Activated naive CD8-positive, alpha-beta T cell treated with anti-CD3 and anti-CD28 coated beads, Interleukin-2, amount 10 ng/mL, durations not matched to agents 7 days and 5 days (primary cell): ENCODE measurements at places on chromosomes 12 and 14. TPM values are rescaled to one million over a fixed set of nuclear protein-coding genes. Genes with fewer than 3 reads are reported as not detected.

GRCh38 chr12:14193639-14194038 lies 171.8 kb upstream of the ATF7IP start:
- DNase-seq, result no peak

- no peak for DNase-seq
Observed at GRCh38 chr12:24909667-24910066, 39.2 kb downstream of the BCAT1 start.

DNA sequence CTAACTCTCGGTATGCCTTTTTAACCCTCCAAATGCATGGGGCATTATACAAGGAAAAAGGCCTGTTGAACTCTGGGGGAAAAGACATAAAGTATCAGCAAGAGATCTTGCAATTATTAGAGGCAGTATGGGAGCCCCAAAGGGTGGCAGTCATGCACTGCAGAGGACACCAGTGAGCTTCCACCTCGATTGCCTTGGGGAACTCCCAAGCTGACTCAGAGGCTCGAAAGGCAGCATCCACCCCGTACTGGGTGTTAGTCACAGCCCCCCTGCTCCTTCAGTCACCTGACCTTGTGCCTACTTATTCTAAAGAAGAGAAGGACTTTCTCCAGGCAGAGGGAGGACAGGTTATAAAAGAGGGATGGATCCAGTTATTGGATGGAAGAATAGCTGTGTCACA lies 781.4 kb upstream of the TMEM132C start:
- no peak for DNase-seq

DNA sequence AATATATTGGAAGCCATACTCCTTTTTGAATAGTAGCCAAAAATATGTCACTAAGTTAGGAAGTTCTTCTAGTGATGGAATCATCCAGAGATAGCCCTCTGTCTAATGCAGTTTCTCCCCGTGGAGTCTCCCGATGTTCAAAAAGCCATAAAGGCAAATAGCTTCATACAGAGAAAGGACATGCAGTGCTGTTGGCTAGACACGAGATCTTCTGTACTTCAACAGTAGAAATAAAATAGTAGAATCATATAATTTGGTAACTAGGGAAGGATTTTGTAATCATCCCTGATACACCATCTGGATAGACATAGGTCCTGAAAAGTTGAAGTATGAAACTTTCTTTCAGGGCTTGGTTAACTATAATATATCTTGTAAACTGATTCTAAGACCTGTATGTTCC lies 27.6 kb downstream of the LRFN5 start:
- DNase-seq, result no peak

EXOC3L4 gene
- not detected for total RNA-seq

DNA sequence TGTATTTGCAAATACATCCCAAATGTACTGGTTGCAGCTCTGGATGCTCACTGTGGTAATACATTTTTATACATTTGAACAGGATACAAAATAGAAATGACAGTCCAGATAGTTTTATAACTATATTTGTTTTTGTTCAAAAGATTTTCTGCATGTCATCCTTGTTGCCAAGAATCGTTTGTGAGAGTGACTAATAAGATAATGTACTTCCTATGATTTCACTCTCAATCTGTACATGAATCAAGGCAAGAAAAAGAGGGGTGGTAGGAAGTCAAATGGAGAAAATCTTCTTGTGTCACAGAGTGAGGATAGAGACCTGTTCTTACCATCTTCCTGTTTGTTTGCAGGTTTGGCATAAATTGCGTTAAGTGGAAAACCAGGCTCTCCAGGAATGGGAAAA lies 13.9 kb downstream of the ARPC3 start:
- no peak for DNase-seq

GRCh38 chr12:12926571-12927071 lies 25.3 kb downstream of the GPRC5D start:
- DNase-seq, result no peak

- DNase-seq, result no peak
Observed at GRCh38 chr12:124734224-124734788, 129.4 kb downstream of the SCARB1 start.
